Urinary bladder (tissue), 4 donors: ENCODE measurements at places on chromosomes 7 and 10.

GRCh38 chr10:49347827-49348226 is 48.1 kb downstream of the DRGX start:
- DNase-seq, result no peak

GRCh38 chr10:71431239-71432100 is 34.8 kb downstream of the CDH23 start:
- DNase-seq, result no peak

DNA sequence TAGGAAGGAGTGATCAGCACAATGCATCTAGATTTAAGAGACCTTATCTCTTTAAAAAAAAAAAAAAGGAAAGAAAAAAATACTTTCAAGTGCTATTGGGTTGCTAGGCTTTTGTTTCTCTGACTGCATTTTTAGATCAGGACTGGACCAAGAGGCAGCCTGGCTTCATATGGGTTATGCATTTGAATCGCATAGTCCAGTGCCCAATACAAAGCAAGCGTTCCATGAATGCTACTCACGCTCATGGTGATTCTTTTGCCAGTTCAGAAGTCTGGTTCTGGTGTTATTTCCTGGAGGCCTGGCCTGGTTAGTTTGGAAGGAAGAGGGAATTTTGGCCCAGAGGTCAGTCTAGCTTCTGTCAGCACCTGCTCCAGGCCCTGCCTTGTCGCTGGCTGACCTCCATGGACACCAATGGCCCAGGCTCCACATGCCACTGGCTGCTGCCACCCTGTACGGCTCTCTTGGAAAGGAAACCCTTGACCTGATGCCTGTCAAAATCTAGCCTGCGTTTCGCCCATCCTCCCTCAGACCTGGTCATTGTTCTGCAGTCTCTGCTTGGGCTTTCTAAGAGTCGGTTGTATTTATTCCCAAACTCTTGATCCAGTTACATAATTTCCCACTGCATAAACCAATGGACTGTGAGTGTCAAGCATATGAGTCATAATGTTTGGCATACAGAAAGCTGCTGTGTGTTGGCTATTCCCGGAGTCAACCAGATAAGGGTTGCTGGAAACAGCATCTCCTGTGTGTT is 74.3 kb upstream of the MKX start:
- DNase-seq, result no peak

DNA sequence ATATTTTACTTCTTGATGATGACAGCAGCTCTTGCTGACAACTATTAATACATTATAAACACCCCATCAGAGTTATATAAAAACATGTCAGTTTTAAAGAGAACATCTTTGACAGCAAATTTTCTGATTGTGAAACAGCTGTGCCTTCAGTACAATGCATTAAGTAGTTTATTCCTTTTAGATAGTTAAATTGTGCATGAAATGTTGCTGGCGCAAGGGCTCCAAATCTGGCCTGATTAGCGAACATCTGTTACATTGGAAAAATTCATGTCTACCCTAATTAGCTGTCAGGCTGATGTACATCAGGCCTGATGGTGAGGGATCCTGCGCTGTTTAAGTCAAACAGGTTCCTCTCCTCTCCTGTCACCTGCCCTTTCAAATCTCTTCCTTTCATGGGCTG is 171.9 kb upstream of the SP8 start:
- DNase-seq, result no peak

- peak; percentile 47 for DNase-seq
Observed at GRCh38 chr7:66413379-66414114, 208.4 kb downstream of the TPST1 start.

DNA sequence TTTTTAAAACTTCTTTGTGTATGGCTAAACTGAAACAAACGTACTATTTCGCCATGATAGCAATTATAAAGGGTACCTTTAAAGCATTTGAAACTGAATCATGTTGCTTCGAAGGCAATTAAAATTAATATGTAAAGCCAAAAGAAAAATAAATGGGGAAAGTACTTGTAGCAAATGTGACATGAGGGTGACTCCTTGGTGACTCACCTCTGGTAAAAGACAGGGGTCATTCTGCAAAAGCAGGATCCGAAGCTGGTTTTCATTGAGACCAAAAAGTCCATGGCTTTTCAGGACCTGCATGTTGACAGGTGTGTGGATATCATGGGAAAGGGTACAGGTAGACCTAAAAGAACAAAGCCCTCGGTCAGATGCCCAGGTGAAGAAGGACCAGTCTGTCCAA is 1.5 kb downstream of the ZC3HAV1L start:
- DNase-seq, result no peak

GRCh38 chr10:122407375-122408125 is 33.0 kb downstream of the PLEKHA1 start:
- DNase-seq, result no peak

DNA sequence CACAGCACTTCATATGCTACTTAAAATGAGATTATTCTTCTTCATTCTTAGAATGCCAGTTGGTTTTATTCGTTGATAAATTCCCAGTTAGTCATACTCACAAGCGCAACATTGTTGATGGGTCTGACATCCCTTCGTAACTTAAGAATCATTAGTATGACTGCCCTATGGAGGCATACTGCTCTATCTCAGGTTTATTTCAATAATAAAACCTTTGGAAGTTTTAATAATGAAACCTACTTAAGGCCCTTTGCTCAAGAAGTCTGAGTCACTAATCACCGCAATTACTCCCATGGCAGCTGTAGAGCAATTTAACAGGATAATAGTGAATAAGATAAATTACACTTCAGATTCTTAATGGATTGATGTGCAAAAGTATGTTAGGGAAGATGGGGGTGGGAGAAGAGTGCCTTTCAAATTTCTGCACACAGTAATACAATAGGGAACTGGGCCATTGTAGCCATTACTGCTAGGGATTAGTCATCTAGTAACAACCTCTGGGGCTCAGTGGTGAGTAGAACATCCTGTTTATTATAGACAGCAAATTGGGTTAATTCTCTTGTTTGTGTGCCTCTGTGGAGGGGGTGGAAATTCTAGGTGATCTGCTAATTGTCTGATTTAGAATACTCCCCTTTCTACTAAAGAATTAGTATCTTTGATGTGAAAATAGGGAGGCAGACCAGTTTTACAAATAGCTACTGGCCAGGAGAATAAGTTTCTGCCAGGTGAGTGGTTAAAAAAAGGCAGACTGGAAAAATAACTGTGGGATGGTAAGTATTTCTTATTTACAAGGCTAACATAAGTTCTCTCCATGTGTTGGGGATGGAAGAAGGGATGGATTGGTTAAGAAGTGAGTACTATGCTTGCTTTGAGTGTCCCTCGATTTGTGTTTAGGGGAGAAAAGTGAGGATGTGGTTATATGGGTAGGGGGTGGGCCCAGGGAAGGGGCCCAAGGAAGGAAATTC is 74.5 kb upstream of the VKORC1L1 start:
- no peak for DNase-seq
